Upper lobe of right lung (tissue), 1 donor: ENCODE measurements at places on chromosomes 12 and 14. TPM values are rescaled to one million over a fixed set of nuclear protein-coding genes. Genes with fewer than 3 reads are reported as not detected.

MYF5 gene
- not detected for total RNA-seq

KLHL33 gene
- 0.29 TPM for total RNA-seq

PMCH gene
- total RNA-seq: not detected

CEBPE gene
- total RNA-seq: not detected

DNA sequence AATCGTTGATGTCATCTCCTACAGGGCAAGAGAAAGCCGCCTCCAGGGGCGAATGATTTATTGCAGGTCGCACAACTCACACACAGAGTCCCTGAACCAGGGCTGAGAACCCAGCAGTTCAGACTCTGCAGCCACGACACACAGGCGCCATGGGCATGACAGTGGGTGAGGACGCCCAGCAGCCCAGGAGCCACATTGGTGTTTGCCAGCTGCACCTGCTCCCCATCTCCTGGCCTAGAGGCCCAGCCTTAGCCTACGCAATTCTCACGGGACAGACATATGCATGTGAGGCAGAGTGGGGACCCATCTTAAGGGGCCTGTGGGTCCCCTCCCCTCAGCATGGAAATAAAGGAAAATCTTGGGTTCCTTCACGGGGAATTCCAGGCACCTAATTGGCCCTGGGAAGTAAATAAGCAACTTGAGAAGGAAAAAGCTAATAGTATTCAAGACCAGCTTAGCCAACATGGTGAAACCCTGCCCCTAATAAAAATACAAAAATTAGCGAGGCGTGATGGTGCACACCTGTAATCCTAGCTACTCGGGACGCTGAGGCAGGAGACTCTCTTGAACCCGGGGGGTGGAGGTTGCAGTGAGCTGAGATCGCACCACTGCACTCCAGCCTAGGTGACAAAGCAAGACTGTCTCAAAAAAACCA lies 69.3 kb downstream of the RIMBP2 start:
- peaks cover 5% of the 10 kb centered on the region for H3K27me3 ChIP-seq
- no peak overlapping the region for H3K4me3 ChIP-seq
- no peaks in the 10 kb centered on the region for H3K4me1 ChIP-seq
- no peak overlapping the region for H3K27ac ChIP-seq

- DNase-seq: no peak
- H3K4me1 ChIP-seq: no peaks in the 10 kb centered on the region
Observed at GRCh38 chr14:78614593-78614992, 444.4 kb downstream of the NRXN3 start.

GRCh38 chr12:88753066-88753465 lies 172.8 kb upstream of the KITLG start:
- no peak overlapping the region for H3K4me3 ChIP-seq
- H3K4me1 ChIP-seq: no peaks in the 10 kb centered on the region
- H3K27me3 ChIP-seq: no peaks in the 10 kb centered on the region

- H3K36me3 ChIP-seq: no peaks in the 10 kb centered on the region
- H3K4me1 ChIP-seq: no peaks in the 10 kb centered on the region
- no peak overlapping the region for H3K4me3 ChIP-seq
- H3K27me3 ChIP-seq: no peaks in the 10 kb centered on the region
Observed at GRCh38 chr14:23729720-23730387, 93.7 kb downstream of the DHRS2 start.

DNA sequence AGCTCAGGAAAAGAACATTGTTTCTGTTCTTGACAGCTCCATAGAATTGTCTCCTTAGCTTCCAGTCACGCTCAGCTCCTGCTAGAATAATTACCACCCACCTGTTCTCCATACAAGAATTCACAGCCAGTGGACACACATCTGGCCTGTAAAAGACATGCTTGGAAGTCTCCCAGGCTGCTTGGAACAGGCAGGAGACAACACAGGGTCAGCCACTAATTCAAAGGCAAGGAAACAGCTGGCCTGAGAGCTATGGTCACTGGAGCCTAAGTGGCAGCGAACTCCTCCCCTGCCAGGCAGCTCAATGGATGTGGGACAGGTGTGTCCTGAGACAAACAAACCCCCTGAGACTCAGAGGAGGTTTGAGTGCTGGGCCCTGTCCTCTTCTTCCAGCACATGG lies 22.9 kb upstream of the LTBP2 start:
- no peaks in the 10 kb centered on the region for H3K36me3 ChIP-seq
- H3K27ac ChIP-seq: no peak overlapping the region
- H3K4me3 ChIP-seq: no peak overlapping the region
- DNase-seq: no peak
- H3K4me1 ChIP-seq: no peaks in the 10 kb centered on the region
- H3K27me3 ChIP-seq: no peaks in the 10 kb centered on the region

DNA sequence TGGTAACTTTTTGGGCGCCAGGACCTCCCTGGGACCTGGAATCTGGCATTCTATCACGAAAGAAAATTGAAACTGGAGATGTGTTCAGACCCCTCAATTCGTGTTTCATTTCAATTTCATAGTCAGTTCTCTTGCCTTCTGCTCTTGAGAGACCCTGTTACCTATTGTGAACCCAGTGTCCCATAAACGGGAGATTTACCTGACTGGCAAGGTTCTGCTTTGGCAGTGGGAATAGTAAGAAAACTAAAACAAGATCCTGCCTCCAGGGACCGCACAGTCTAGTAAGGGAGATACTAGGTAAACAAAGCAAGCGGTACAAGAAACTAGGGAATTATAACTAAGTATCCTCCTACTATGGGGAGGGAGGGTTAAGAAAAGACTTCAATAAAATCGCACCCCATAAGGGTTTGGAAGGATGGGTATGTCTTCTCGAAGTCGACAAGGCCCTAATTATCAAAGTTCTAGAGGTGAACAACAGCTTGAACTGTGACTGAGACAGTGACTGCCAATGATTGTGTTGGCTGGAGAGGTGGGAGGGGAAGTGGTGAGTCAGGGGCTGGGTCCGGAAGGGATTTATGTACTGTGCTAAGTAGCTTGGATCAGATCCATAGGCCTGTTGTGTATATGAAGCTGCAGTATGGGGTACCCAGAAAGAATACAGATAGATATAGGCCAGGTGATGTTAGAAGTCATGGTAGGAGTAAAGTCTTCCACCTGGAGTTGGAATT lies 754 bp downstream of the ACSS3 start:
- H3K27ac ChIP-seq: peak overlapping the region; percentile 81
- peak overlapping the region; percentile 67 for H3K4me3 ChIP-seq
- no peaks in the 10 kb centered on the region for H3K27me3 ChIP-seq
- H3K4me1 ChIP-seq: peaks cover 3% of the 10 kb centered on the region
- no peak for DNase-seq

DNA sequence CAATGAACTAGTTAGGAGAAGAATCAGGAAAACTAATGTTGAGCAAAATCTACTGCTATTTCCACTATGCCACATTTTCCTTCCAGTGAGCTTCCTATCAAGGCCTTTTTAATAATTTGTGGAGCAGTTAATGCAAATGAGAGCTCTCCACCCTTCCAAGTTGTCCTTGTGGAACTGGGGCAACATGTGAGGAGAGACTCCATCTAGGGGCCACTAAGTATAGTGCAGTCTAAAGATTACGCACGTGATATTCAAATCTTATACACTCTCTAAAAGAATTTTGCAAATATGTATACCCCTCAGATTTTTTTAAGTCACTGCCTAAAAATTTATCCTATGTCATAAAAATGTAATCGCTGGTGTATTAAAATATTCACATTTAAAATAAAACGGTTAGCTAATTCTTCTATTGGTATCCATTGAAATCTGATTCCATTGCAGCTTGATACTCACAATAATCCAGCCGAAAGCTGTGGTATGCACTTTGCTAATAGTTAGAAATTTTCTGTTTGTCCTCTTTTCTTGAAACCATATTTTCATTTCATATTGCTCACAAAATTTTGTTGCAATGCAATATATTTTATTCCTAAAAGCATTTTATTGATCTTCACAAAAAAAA lies 100.1 kb downstream of the PAH start:
- no peak overlapping the region for H3K4me3 ChIP-seq
- no peaks in the 10 kb centered on the region for H3K36me3 ChIP-seq
- H3K4me1 ChIP-seq: no peaks in the 10 kb centered on the region
- no peaks in the 10 kb centered on the region for H3K27me3 ChIP-seq
- no peak for DNase-seq
- no peak overlapping the region for H3K27ac ChIP-seq

- DNase-seq: no peak
- H3K4me3 ChIP-seq: no peak overlapping the region
- no peaks in the 10 kb centered on the region for H3K4me1 ChIP-seq
- H3K27me3 ChIP-seq: no peaks in the 10 kb centered on the region
- no peaks in the 10 kb centered on the region for H3K36me3 ChIP-seq
- peak overlapping the region; percentile 7 for H3K27ac ChIP-seq
Observed at GRCh38 chr12:738712-739111, 13.7 kb upstream of the WNK1 start.

GRCh38 chr14:71208702-71209357 lies 301.6 kb downstream of the PCNX1 start:
- H3K36me3 ChIP-seq: no peaks in the 10 kb centered on the region
- H3K4me3 ChIP-seq: no peak overlapping the region
- no peak overlapping the region for H3K27ac ChIP-seq
- H3K4me1 ChIP-seq: no peaks in the 10 kb centered on the region
- no peak for DNase-seq

DNA sequence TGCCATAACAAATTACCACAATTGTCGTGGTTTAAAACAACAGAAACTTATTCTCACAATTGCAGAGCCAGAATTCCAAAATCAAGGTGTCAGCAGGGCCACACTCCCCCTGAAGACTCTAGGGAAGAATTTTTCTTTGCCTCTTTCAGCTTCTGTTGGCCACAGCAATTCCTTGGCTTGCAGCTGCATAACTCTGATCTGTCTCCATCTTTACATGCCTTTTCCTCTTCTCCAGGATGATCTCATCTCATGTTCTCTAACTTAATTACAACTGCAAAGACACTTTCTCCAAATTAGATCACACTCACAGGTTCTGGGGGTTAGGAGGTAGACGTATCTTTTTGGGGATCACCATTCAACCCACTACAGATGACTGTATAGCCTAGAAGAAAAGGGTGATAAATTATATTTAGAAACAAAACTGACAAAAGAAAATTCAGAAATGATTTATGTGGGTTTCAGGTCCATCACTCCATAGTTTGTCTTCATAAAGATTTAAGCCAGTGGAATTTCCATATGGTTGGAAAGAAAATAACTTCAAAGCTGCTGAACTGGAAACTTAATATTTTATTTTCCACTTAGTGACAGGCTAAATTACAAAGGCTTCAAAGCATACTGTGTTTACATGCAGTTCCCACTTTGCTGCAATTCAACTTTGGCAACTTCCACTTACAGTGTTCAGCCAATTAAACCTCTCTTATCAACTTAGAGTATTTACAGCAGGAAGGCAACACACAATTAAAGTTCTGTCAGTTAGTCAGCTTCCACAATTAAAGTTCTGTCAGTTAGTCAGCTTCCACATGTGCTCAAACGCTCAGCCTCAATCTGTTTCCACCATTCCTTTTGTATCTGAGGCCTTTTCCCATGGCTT lies 213.3 kb downstream of the EPS8 start:
- H3K4me1 ChIP-seq: no peaks in the 10 kb centered on the region
- H3K4me3 ChIP-seq: no peak overlapping the region
- no peak for DNase-seq
- no peaks in the 10 kb centered on the region for H3K36me3 ChIP-seq
- no peak overlapping the region for H3K27ac ChIP-seq
- H3K27me3 ChIP-seq: no peaks in the 10 kb centered on the region

DNA sequence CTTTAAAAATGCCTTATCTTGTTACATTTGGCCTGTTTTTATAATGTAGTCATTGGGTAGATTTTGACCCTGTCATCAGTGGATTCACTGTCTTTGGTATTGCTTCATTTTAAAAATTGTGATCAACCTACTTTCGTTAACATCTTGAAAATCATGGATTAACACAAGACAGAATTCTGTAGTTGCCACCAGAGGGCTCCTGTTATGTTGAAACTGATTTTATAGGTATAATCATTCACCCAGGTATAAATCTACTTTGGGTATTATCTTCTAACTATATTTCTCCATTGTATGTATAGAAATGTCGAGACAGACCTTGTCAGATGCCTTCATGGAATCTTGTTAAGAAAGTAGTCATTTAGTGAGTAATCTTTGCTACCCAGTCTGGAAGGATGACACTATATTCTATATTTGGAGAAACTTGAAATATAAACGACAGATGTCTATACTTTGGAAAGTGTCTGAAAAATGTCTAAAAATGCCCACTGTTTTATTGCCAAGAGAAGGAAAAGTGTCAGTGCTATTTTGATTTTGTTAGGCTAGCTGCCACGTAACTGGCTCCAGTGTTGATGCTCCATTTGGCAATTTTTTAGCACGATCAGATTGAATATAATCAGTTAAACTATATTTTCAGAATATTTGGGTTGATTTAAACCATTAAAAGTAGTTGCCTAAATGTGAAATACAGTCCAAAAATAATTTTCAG lies 129.4 kb downstream of the PELI2 start:
- no peaks in the 10 kb centered on the region for H3K4me1 ChIP-seq
- no peak overlapping the region for H3K27ac ChIP-seq
- H3K27me3 ChIP-seq: no peaks in the 10 kb centered on the region
- DNase-seq: no peak

DNA sequence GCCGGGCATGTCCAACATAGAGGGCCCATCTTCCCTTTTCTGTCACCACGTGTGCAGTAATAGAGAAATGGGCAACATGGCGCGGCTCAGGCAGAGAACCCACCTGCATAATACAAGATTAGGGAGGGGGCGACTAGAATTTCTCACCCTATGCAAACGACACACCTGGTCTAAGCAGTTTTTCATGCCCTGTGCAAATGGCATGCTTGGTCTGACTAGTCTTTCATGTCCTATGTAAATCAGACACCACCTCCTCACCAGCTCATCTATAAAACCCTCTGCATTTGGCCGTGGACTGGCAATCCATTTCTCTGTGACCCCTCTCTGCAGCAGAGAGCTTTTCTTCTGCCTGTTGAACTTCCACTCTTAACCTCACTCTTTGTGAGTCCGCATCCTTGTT lies 180.2 kb upstream of the PZP start:
- no peak overlapping the region for H3K27ac ChIP-seq
- H3K36me3 ChIP-seq: no peaks in the 10 kb centered on the region
- DNase-seq: no peak
- H3K4me3 ChIP-seq: no peak overlapping the region
- H3K4me1 ChIP-seq: no peaks in the 10 kb centered on the region

GRCh38 chr12:77678621-77679020 lies 152.1 kb upstream of the NAV3 start:
- H3K36me3 ChIP-seq: no peaks in the 10 kb centered on the region
- no peaks in the 10 kb centered on the region for H3K27me3 ChIP-seq
- DNase-seq: no peak
- no peak overlapping the region for H3K4me3 ChIP-seq
- H3K27ac ChIP-seq: no peak overlapping the region

DNA sequence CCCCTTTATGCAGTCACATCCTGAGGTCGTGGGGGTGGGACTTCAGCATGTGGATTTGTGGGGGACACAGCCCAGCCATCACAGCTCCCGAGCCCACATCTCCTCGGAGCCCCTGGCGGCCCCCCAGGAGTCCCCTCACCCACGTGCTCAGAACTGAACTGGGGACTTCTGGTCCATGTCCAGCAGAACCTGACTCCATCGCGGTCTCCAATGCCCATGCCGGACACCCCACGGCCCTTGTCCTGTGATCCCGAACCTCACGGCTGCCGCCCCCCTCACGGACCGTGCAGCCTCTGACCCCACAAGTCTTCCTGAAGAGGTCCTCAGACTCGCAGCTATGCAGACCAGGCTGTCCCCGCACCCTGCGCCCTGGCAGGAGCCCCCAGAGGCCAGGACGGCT lies 13.5 kb upstream of the FBRSL1 start:
- no peaks in the 10 kb centered on the region for H3K27me3 ChIP-seq
- no peaks in the 10 kb centered on the region for H3K36me3 ChIP-seq
- no peaks in the 10 kb centered on the region for H3K4me1 ChIP-seq
- no peak overlapping the region for H3K4me3 ChIP-seq
- DNase-seq: no peak

GRCh38 chr14:50964683-50965390 lies 20.6 kb upstream of the PYGL start:
- H3K4me1 ChIP-seq: peaks cover 12% of the 10 kb centered on the region
- no peaks in the 10 kb centered on the region for H3K36me3 ChIP-seq
- H3K27ac ChIP-seq: no peak overlapping the region
- no peak for DNase-seq
- no peaks in the 10 kb centered on the region for H3K27me3 ChIP-seq
